ENCODE measurements at places on chromosomes 1 and 21.

DNA sequence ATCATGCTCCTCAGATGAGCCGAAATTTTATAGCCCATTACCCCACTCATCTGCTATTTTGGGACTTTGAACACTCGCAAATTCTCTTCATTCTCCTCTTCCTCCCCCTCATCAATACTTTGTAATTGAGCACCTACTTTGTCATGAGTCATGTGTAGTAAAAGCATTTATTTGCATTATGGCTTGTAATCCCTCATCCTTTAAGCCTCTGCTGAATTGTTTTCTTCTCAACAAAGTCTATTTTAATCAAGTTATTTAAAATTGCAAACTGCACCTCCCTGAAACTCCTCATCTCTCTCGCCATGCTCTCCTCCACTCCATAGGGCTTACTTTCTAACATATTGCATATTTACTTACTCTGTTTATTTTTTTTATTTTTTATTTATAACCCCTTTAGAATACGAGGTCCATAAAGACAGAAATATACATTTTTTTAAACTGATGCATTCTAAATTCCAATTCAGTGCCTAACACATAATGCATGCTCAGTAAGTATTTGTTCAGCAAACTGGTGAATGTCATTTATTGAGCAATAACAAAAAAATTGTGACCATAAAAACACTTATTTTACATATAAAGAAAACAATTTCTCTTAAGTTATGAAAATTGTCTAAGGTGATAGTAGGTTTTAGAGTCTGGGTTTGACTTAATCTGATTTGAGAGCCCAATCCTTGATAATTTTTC lies 161.7 kb downstream of the FASLG start:
- no peak for DNase-seq

- no peak for DNase-seq
Observed at GRCh38 chr21:32189688-32190483, 89.0 kb downstream of the MIS18A start.

- DNase-seq = no peak
Observed at GRCh38 chr1:60678391-60678790, 404.0 kb upstream of the NFIA start.

DNA sequence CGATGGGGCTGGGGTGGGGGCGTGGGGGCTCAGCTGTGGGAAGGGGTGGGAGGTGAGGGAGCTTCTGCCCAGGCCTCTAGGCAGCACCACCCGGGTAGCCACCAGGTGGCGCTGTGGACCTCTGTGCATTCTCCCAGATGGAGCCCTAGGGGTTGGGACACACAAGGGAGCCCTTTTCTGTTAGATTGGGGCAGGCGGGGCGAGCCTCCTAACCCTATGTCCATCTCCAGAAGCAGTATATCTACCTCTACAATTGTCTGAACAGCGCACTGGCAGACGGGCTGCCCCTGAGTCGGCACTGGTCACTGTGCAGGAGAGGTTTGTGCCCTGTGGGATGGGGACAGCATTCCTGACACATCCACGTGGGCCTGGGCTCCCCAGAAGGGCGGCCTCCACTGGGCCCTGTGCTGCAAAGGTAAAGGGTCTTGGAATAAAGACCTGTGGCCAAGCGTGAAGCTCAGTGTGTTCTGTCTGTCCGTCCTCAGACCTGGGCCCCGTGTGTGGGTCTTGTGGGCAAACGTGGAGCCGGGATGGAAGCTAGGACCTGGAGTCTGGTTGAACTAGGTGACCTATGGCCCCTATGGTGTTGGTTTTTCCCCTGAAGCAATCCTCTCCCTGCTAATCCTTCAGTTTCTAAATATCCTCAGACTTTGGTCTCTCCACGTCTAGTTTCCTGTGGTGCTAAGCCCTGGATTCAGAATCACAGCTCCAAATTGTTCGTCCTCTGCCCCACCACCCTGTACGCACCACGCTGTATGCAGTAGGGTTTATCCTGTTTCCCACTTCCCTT lies 4.4 kb upstream of the LGR6 start:
- DNase-seq = peak; percentile 39

- DNase-seq = no peak
Observed at GRCh38 chr1:30189818-30190500, 533.4 kb downstream of the MATN1 start.

GRCh38 chr21:28828021-28828420 lies 164.7 kb downstream of the LTN1 start:
- no peak for DNase-seq

GRCh38 chr1:6107409-6108356 lies 62.0 kb downstream of the KCNAB2 start:
- DNase-seq = no peak

DNA sequence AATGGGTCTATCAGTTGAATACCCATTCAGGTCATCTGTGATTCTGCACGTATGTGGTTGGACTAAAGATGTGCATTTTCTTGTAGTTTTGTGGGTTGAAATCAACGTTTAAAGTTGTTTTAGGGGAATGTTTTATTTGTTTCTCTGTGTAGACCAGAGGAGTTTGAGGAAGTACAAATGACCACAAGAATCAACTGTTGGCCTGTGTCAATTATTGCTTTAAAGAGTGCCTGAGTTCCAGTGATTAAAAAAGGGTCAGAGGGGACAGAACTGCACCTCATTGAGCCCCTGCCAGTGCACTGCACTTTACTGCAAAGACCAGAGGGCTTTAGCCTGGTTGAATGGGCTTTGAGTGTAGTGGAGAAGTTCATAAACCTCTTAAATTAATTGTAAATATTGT lies 190.3 kb downstream of the VPS13D start:
- no peak for DNase-seq

- DNase-seq = no peak
Observed at GRCh38 chr1:235650341-235651169, 971 bp upstream of the GNG4 start.

GRCh38 chr1:40773748-40774265 lies 9.8 kb upstream of the KCNQ4 start:
- DNase-seq = no peak

DNA sequence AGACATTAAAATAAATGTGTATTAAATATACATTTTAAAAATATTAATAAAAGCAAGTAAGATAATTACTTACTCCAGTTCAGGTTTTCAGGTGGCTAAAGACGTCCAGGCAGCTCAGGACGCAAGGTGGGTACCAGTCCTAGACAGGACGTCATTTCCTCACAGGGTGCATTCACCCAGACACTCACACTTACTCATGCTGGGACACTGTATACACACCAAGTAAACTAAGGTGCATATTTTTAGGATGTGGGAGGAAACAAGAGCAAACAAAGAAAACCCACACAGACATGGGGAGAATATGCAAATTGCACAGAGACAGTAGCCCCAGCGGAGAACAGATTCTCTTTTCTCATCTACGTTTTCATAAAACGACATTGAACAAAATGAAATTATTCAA lies 457.9 kb downstream of the BRINP3 start:
- DNase-seq = peak; percentile 5

GRCh38 chr1:111906816-111907215 lies 82.7 kb downstream of the KCND3 start:
- DNase-seq = no peak
